ENCODE measurements at places on chromosomes 1 and 21. TPM values are rescaled to one million over a fixed set of nuclear protein-coding genes. Genes with fewer than 3 reads are reported as not detected.

GRCh38 chr1:183379951-183380350 is 38.2 kb downstream of the NMNAT2 start:
- DNase-seq: no peak

GRCh38 chr1:154767315-154768240 is 102.5 kb downstream of the KCNN3 start:
- DNase-seq: peak; percentile 47

GRCh38 chr1:203410182-203410900 is 59.4 kb upstream of the FMOD start:
- DNase-seq: no peak

GRCh38 chr1:171218661-171219060 is 29.6 kb upstream of the FMO1 start:
- no peak for DNase-seq

DNA sequence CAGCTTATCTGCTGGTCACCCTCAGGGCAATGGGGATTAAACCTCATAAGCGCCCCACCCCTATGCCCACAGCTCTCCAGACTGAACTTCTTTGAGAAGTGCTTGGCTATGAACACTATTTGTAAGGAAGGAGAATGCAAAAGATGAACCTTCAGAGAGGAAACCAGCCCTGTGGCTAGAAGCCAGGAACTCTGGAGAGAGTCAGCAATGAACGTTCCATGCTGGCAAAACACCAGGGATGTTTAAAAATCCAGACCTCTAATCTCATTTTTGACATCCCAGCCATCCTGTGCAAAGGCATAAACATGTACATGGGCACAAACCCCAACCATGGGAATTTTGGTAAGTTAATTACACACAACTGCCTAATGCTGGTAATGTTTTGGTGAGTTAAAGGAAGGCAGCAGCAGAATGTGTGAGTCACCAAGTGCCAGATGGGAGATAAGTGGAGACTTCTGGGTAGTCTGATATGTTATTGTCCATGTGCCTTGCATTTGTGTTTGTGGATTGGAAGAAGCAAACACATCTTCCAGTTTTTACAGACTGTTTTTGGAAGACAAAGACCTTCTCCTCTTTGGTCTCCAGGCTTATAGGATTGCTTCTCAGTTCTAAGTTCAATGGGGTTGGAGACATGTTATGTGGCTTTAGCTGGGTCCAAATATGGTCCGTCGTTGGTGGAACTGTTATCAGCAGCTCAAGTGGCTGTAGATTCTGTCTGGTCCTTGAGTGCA is 174.1 kb upstream of the ETV3 start:
- DNase-seq: no peak

DNA sequence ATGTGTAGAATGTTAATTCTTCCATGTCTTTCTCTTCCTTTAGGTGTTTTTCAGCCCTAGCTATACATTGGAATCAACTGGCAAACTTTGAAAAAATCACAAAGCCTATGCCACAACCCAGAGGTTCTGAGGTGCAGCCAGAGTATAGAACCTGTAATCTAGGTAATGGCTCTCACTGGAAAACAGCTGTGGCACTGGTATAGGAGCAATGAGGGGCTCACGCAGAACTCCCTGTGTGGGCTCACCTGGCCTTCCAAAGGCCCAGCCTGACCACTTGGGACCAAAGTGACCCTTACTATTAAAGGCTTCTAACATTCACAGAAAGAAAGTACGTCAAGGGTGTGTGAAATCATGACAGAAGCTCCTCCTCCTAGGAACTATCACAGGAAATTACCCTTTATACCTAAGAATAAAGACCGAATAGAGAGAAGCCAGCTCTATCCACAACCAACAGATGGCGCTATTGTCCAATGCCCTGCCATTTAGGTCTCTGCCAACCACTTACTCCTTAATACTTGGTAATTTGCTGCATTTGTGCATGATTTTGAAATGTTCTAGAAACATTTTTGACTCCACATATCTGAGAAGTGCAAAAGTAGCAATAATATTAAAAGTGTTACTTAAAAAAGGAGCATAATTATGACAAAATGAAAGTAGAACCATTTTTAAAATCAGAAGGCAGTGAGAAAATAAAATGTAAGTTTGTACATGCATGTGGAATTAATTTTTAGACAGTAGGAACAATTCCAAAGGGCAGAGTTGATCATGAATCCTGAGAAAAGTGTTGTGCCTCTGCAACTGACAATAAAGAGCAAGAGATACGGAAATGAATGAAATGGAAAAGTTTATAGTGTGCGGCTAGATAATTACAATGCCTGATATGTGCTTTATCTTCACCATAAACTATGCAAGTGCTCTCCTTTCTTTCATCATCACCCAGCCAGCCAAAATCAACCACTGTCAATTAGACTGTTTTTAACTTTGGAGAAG is 93.1 kb upstream of the HAO2 start:
- no peak for DNase-seq

DNA sequence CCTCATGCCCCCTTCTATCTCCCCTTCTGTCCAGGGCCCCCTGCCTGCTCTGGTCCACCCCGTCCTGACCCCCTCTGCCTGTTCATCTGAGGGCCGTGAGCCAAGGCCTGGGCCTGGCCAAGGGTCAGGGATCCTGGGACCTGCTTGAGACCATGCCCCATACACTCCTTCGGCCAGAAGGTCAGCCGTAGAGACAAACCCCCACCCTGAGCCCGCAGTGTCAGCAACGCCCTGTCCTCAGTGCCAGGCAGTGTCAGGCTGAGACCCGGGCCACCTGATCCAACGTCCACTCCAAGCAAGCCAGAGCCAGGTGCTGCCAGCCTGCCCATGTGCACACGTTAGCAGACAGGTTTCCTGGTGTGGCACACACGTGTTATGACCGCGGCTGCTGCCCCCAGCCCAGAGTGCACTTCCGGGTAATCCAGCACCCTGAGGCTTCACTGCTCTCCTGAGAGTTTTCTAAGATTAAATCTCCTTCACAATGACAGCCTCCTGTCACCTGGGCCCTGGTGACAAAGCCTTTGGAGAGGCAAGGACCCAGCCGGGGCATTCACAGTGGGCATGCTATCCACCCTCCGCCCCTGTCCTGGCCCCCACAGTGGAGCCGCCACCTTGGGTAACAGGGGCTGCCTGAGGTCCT is 10.1 kb upstream of the SAMD11 start:
- no peak for DNase-seq

- peak; percentile 86 for DNase-seq
Measured at GRCh38 chr1:165543532-165544438, at the start of gene LRRC52. Gene LRRC52 (plus strand): TSS chr1:165544000. CDS start chr1:165544297, 297 bp downstream.

GRCh38 chr1:201085902-201086735 is 26.1 kb downstream of the CACNA1S start:
- DNase-seq: peak; percentile 17

- no peak for DNase-seq
Measured at GRCh38 chr1:50490640-50491039, 67.4 kb upstream of the DMRTA2 start.

GRCh38 chr21:31255896-31256295 is 88.2 kb downstream of the TIAM1 start:
- no peak for DNase-seq

DNA sequence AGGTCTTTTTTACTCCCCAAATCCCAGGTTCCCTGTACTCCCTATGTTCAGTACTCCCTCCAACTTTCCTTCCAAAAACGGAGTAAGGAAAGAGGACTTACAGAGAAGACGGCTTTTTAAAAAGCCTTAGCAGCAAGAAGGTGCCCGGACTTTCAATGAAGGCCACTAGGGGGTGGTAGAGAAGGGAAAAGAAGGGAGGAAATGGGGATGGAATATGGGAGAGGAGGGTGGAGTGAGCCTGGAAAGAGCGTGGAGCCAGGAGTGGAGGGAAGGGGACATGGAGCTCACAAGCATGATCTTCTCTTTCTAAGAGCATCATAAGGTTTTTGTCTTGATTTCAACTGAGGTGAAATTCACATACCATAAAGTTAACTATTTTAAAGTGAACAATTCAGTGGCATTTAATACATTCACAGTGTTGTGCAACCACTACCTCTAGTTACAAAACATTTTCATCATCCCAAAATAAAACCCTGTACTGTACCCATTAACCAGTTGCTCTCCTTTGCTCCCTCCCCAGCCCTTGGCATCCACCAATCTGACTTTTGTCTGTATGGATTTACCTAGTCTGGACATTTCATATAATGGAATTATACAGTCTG is 129.9 kb downstream of the ZNF281 start:
- DNase-seq: peak; percentile 16

DNA sequence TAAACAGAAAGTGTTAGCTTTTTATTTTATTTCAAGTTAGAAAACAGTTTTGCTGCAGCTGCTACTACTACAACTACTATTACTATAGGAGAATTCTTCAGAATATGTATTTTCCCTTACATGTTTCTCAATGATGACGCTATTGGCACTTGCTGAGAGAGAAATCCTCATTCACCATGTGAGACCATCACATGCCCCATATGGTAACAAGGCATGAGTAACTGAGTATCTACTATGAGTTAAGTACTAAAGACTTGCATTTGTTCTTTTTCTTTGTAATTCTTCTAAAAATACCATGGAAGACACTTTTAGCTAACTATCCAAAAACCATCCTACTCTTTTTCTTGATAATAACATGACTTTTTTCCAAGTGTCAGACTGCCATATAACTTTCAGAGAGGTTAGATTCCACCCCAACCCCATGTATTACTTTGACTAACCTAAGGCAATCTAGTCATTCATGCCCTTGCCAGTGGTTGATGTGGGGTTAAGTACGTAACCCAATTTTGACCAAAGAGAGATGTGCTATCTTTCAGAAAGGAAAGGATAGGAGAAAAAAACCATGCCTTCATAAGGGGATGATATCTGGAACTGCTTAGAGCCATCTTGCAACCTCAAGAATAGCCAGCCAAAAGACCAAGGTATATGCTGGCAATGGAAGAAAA is 42.9 kb downstream of the COP1 start:
- DNase-seq: no peak

DNA sequence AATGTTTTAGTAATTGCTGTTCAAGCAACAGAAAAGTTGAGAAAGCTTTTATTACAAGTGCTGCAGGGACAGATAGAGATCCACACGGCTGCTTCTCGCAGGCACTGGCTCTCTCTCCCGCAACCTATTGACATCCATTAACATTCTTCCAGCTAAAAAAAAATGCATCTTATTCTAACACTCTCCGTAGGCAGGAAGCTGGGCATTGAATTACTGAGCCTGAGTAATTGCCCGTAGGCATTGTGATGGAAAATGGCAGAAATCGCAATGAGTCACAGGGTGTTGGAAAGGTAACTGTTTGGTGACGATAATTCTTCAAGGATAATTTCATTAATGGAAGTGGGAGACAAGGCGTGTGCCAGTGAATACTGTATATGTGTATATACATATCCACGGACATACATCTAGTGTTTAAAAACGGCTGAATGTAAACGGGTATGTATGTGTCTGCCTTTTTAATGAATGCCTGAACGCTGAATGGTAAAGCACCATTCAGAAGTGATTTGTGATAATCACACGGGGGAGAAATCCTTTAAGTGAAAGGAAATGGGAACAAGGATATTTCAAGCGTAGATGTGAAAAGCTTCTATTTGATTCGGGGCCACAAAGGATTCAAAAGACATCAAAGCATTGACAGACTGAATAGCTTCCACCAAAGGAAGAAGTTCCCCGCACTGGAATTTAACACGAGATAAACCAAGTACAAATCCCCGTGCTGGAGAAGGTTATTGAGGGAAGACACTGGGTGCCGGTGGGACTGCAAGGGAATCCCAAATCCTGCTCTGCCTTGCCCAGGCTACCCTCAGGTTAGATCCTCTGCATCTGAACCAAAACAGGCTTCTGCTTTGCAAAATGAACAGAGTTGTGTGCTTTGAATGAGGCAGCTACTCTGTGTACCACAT is 567.2 kb downstream of the NPHP4 start:
- DNase-seq: no peak

DNA sequence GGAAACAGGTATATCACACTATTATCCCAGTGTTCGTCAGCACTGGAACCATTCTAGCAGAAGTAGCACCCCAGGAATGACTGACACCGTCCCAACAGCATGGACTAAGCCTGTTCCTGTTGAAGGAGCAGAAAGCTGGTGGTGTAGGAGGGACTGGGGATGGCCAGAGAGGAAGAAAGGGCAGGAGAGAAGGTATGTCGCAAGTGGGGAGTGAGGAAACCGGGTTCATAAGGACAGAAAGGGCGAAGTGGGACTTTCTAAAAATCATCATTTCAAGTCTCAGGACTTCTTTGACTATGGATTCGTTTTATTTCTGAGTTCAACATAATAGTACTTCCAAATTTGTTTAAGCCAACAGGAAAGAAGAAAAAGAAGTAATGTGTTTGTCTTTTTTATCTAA is 19.7 kb upstream of the MX1 start:
- DNase-seq: no peak

DNA sequence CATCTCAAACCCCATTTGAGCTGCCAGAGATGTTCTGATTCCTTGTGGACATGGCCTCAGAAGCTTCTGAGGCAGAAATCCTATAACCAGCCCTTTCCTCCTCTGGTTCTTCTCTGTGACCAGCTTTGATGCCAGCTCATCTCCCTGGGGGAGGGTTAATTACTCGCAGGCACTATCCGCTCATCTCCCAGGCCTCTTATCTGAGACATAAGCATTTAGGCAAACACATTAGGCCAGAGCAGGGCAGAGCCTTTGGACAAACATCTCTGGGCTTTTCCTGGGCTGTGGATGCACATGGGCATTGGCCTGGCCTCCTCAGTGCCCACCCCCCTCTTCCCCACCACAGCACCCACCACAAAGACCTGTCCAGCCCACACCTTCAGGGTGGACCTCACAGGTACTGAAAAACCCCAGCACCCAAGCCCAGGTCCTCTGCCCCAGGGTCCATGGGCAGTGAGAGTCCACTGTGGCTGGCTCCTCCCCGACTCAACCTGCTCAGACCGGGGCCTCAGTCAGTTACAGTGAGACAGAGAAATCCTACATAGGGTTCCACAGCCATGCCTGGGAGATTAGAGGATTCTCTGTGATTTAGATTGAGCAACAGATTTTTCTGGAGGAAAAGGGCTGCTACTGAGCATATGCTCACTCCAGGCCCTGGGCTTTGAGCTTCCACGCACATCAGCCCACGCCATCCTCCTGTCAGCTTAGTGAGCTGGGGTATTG is 26.9 kb downstream of the IGSF21 start:
- no peak for DNase-seq

PYHIN1 gene
- not detected for polyA plus RNA-seq

AMY2A gene
- not detected for polyA plus RNA-seq

DEPDC1 gene
- polyA plus RNA-seq: 0.03 TPM

OR6K3 gene
- polyA plus RNA-seq: not detected

TSPAN1 gene
- 1.3 TPM for polyA plus RNA-seq

CBS gene
- 22.1 TPM for polyA plus RNA-seq

PAQR6 gene
- 0.39 TPM for polyA plus RNA-seq

GSTM1 gene
- 0.19 TPM for polyA plus RNA-seq

CYP4A22 gene
- not detected for polyA plus RNA-seq

ZNF648 gene
- not detected for polyA plus RNA-seq

GBP3 gene
- 2.9 TPM for polyA plus RNA-seq

PCAT6 gene
- 2.3 TPM for polyA plus RNA-seq
